ENCODE measurements at places on chromosomes 5 and 9.

- DNase-seq, result no peak
Observed at GRCh38 chr5:79111387-79111959, at the start of gene BHMT. Gene BHMT, plus strand, starts transcription at chr5:79111809. Its CDS starts 77 bp downstream, at chr5:79111886.

DNA sequence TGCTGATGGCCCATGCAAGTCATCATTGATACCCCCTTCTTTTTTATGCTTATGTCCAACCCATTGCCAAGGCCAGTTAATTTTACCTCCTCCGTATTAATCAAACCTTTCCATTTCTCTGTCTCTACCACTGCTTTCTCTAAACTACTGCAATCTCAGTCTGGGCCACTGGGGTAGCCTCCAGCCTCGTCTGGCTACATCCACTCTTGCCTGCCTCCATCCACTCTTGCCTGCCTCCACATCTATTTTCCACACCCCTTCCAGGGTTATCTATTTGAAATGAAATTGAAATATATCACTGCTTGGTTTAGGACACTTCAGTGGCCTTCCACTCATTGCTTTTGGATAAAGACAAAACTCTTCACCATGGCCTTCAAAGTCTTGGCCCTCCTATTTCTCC lies 425.3 kb upstream of the CLINT1 start:
- no peak for DNase-seq

- DNase-seq, result no peak
Observed at GRCh38 chr5:132102944-132103331, 29.3 kb downstream of the CSF2 start.

DNA sequence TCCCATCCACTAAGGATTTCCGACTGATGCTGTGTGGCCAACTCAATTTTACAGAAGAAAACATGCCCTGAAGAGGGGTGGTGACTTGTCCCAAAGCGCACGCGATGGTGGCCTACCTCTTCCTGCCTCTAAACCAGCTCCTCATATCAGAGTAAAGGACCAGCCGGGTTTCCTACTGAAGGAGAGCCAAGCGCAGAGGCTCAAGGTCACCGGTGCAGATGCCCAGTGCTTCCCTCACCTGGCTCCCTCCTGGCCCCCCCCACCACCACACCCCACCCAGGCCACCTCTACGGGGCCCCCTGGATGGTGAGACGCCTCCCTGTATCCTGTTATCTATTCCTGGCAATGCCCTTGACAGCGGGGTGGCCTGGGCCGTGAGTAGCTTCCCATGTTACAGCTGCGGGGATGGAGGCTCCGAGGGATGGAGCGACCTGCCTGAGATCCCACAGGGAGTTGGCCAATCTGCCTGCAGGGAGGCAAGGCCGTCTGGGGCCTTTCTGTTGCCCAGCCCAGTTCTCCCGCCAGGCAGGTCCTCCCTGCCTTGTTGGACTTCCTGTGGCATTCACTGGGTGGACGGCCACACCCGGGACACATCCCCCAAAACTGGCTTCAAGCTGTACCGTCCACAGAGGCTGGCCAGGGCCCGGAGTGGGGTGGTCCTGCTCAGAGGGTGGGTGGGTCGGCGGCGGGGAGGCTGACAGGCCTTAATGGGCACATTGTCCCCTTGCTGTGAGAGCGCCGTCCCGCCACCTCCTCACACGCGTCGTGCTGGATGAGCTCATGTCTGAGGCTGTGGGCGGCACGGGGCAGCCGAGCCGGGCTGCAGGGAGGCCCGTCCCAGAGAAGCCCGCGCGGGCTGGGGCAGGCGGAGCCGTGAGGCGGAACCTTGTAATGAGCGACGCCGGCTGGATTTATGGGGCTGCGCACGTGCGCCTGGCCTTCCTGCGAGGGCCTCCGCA lies 72.5 kb downstream of the MACROH2A1 start:
- no peak for DNase-seq

DNA sequence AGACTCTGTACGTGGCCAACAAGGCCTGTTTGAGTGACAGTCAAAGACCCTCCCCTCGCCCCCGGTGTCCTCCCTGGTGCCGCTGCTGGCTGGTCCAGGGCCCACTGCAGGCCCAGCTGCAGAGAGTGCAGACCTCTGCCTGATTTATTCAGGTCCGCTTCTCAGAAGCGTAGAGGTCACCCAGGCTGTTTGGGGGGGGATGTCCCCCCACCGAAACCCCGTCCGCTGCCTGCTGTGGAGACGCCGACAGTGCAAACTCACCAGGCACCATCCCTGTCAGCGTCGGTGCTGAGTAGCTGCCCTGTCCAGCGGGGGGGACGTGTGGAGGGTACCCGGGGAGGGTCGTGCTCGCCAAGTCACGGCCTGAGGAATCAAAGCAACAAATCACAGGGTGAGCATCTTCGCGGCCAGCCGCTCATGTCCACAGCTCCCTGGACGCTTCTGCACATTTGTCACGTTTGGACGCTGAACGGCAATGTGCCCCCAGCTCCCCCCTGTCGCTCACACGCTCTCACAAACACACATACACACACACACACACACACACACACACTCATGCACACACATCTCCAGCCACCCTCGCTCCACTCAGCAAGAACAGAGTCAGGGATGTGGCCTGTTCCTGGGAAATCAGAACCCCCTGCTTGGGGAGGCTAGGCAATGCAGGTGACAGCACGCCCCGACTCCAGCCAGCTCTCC lies 152.2 kb downstream of the PAX5 start:
- DNase-seq, result no peak

DNA sequence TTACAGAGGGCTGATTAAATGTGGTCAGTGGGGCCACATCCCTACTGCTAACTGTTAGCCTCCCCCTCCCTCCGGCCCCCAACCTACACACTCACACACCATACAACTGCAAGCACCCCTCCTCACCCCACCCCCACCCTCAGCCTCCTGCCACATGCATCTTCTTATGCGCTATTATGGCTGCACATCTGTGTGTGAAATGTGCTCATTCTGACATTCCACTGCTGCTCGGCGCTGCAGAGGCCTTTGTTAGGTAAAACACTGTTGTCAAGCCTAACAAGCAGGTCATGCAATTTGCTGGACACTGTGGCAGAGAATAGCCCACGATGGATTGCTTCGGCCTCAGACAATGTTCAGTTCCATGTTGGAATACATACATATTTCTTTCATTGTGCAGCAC lies 173.6 kb downstream of the NR2F1-AS1 start:
- no peak for DNase-seq

- DNase-seq, result no peak
Observed at GRCh38 chr5:117889596-117889995, 1098.8 kb downstream of the DTWD2 start.

GRCh38 chr5:169875091-169875728 lies 105.1 kb downstream of the INSYN2B start:
- no peak for DNase-seq

DNA sequence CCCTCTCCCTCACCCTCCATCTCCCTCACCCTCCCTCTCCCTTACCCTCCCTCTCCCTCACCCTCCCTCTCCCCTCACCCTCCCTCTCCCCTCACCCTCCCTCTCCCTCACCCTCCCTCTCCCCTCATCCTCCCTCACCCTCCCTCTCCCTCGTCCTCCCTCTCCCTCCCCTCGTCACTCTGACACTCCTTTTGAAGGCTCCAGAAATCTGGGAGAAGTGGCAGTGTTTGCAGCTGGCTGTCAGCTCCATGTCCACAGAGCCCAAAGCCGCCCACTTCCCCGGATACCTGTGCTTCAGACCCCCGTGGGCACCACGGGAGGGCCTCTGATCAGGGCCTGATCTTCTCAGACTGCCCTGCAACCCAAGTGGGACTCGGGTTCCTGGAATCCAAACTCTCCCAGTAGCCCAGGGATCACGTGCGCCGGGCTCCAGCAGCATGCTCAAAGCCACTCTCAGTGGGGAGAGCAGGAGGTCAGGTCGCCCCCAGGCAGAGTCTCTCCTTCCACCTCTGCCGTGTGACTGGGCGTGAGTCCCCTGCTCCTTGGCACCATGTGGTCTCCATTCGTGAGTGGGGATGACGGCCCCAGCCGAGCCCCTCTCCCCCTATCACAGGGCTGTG lies 33.1 kb downstream of the DBH start:
- DNase-seq, result no peak

DNA sequence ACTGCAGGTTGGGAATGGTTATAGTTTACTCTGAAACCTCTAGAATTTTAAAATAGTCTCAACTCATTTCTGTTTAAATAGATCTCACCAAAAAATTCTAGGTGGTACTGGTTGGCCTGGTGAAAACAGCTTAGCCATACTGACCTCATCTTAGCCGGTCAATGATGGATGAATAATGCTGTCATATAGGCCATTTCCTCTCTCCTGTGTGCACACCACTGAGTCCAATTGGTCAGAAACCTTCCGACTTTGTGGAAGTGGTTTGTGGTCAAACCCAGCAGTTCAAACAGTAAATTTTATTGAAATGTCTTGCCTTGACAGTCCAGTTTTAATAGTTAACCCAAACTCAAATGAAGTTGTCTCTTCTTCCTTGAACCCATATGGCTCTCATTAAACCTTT lies 98.6 kb downstream of the GIN1 start:
- no peak for DNase-seq

DNA sequence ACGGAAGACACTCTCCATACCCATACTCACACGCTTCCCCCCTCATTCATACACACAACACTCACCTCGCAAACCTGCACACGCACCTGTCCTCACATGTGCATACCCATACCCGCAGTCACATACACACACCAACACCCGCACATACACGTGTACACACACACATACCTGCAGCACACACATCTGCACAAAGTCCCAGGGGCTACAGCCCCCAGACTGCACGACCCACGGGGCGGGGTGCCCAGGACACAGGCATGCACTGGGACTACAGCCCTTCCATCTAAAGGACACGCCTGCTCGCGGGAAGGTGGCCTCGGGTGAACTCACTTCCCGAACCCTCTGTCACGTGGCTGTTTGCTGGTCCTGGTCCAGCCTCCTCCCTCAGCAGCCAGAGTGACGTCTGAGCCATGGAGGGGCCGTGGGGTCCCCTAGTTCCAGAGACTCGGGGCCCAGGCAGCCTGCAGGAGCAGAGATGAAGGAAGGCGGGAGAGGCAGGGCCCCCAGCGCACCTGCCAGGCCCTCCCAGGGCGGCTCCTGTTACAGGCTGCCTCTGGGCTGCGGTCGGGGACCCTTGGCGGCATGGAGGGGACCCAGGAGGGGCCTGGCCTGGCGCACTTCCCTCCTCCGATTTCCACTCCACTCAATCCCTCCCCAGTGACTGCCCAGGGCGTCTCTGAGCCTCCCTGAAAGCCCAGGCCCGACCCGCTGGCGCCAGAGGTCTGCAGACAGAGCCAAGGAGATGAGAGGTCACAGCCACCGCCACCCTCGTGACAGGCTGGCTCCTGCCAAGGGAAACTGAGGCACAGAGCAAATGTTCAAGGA lies 8.1 kb downstream of the SLC12A7 start:
- DNase-seq, result no peak

DNA sequence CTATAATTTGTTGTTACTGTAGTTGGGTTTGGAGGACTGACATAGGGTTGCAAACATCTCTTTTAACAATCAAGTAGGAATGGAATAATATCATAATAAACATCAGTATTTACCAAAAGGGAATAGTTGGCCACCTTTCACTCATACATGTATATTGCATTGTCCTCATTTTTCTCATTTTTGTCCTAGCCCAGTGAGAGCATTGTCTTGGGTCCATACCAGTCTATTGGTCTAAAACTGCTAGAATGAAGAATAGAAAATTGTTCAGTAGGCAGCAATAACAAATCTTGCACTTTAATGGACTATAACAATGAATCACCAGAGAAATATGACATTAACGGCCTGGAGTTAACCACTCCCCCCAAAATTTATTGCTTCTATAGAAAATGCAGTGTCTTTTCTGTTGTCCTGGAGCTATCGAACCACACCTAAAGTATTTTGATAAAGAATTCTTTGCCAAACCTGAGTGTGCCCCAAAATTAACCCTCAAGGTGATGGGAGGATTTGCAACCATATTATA lies 80.9 kb upstream of the IL33 start:
- no peak for DNase-seq

- DNase-seq, result no peak
Observed at GRCh38 chr9:2970864-2971263, 127.0 kb upstream of the PUM3 start.

GRCh38 chr9:100013573-100013972 lies 85.2 kb downstream of the ERP44 start:
- no peak for DNase-seq

GRCh38 chr9:111131211-111131610 lies 92.9 kb upstream of the LPAR1 start:
- no peak for DNase-seq

GRCh38 chr9:137975936-137976565 lies 98.5 kb downstream of the CACNA1B start:
- no peak for DNase-seq

DNA sequence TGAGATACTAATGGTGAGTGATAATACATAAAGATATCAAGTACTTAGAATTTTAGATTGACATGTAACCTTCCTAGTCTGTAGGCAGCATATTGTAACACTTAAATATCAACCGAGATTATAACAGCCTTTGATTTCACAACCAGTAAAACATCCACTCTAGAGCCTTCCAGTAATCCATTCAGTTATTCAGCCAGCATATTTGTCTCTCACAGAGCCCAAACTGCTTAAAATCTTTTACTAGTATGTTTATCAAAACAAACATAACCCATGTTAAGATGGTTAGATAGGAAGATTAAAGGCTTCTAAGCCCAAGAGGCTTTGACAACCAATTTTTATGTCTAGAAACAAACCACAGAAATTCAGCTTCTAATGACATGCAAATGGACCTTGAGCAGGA lies 177.9 kb upstream of the FST start:
- DNase-seq, result no peak

- DNase-seq, result no peak
Observed at GRCh38 chr5:3592298-3592697, 3.3 kb upstream of the IRX1 start.

DNA sequence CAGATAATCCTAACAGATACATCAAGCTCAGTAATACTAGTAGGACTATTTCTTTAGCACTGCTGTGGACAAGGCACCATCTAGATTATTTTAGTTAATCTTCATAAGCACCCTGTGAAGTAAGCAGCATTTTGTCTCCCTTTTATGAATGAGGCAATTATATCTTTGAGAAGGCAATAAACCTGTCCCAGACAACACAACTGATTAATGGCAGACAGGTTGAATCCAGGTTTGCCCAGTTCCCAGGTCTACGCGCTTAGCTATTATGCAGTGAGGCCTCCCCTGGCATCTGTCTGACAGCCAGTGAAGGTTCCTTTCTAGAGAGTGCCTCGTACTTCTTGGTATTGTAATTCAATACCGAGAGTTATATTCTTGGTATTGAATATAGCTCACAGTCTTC lies 9.7 kb upstream of the LVRN start:
- DNase-seq, result no peak
